ENCODE measurements at places on chromosomes 7 and 10. TPM values are rescaled to one million over a fixed set of nuclear protein-coding genes. Genes with fewer than 3 reads are reported as not detected.
A peak's percentile ranks its signal among the peaks of the same experiment; 100 is the strongest.

DNA sequence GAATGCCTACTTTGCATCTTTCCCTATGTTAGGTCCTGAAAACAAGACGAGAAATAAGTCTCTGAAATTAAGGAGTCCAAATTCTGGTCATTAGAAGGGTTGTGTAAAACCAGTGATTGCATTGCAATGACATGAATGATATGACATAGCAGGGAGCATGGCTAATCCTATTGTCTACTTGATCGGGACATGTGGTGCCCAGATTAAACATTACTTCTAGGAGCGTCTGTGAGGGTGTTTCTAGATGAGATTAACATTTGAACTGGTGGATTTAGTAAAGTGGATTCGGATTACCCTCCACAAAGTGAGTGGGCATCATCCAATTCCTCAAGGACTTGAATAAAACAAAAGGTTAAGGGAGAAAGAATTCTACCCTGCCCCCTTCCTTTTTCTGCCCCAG, 434.9 kb upstream of the KLF6 start:
- no peak for ATAC-seq

DNA sequence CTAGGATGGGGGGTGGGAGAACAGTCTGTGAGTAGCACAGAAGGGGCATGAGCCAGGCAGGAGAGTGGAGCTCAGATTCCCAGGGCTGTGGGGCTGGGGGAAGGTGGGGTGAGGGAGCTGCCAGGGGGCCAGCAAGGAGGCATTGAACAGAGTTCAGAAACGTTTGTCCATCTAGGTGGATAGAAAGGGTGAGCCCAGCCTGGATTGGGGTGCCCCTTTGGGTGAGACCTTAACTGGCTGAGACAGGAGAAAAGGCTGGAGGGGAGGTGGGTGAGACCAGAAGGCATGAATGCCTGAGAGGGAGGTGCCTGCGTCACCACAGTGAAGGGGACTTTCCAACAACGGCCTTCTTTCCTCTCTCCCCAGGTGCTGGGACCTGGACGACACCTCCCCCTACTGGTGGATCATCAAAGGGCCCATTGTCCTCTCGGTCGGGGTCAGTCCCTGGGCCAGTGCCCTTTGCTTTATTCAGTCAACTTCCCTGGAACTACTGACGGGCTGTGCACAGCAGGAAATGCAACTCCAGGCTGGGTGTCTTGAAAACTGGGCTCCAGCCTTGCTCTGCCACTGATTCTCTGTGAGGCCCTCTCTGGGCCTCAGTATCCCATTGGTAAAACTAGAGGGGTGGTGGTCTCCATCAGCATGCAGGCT, 11.0 kb downstream of the GHRHR start:
- ATAC-seq, result peak; percentile 85

- no peak for ATAC-seq
These were observed 31.9 kb downstream of the CPED1 start for GRCh38 chr7:121020249-121020988.

- ATAC-seq, result no peak
These were observed 2.3 kb upstream of the CTTNBP2 start for GRCh38 chr7:117875566-117875965.

Gene AP5Z1
- total RNA-seq, result 38.7 TPM

GRCh38 chr10:3468919-3469638, 296.5 kb upstream of the PITRM1 start:
- peak; percentile 62 for ATAC-seq

Gene UPK3BL1
- 55.6 TPM for total RNA-seq

DNA sequence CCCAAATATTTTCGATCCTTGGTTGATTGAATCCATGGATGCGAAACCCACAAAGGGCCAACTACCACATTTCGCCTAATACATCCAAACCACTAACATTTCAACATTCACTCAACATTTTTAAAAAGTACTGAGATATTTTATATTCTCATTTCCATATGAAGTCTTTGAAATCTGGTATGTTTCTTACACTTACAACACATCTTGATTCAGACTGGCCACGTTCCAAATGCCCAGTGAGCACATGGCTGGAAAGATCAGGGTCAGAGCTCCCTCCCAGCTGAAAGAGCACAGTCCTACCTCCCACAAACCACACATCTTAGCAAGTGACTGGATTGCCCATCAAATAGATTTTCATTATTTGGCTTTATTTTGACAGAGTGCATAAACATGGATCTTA, 18.9 kb downstream of the NCAPG2 start:
- no peak for ATAC-seq

DNA sequence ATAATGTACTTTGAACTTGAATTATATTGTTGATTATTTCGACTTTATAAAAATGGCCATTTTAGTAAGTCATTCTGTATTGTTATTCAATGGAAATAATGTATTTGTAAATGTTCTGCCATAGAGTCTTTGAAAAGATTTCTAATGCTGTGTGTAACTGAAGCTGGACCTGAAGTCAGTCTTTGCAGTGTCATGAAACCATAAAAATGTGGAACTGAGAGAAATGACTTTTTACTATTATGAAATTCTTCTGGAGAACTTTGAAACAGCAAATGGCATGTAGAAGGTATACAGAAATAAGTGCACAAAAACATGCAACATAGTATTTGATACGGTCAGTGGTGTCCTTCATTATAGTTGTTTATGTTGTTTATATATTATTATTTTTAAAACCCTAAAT, 59.7 kb upstream of the ADRA2A start:
- ATAC-seq, result no peak

DNA sequence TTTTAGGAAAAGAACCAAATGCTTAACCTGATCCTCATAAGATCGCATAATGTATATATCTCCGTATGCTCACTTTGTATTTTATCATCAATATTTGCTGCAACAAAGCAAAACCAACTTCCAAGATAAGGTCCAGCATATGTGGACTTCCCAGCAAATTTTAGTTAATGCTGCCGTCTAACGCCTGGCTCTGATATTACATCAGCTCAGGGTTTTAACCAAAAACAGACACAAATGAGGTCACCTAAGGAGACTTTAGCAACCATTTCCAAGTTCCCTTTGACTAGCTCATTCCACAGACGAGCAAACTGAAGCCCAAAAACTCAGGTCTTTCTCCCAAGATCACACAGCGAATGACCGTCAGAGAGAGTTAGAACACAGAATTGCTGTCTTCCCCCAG, 59.4 kb upstream of the UCN3 start:
- no peak for ATAC-seq

DNA sequence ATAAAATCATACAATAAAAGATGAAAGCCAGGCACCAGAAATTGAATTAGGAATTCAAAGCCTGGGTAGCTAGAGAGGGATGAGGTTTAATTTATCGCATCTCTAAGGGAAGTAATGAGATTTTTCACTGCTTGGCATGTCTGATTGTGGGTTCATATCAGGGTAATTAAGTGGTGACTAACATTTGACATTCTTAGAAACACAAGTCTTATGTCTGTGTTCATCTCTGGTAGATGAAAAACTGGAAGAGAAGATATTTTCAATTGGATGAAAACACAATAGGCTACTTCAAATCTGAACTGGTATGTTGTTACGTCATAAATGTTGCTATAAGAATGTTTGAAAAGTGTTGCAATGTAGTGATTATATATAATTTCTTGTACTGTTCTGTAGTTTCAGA, 36.8 kb upstream of the ARMS2 start:
- ATAC-seq, result no peak

GRCh38 chr10:100814751-100815474, 69.5 kb downstream of the PAX2 start:
- ATAC-seq, result no peak

DNA sequence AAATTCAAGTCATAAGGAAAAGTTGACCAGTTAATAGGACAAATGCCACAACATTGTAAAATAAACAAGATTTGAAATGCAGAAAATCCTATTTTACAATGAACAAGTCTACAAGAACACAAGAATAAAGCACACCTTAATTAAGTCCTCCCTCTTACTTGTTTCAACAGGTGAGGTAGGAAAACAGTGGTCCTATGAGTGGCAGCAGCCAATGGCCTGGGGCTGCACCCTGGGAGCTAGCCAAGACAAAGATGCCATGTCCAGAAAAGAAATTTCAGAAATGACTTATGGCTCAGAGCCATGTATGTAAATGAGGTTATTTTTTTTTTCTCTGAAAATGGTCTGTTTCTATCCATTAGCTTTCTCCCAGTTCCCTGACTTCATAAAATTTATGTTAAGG, 14.3 kb downstream of the KLLN start:
- ATAC-seq, result no peak

DNA sequence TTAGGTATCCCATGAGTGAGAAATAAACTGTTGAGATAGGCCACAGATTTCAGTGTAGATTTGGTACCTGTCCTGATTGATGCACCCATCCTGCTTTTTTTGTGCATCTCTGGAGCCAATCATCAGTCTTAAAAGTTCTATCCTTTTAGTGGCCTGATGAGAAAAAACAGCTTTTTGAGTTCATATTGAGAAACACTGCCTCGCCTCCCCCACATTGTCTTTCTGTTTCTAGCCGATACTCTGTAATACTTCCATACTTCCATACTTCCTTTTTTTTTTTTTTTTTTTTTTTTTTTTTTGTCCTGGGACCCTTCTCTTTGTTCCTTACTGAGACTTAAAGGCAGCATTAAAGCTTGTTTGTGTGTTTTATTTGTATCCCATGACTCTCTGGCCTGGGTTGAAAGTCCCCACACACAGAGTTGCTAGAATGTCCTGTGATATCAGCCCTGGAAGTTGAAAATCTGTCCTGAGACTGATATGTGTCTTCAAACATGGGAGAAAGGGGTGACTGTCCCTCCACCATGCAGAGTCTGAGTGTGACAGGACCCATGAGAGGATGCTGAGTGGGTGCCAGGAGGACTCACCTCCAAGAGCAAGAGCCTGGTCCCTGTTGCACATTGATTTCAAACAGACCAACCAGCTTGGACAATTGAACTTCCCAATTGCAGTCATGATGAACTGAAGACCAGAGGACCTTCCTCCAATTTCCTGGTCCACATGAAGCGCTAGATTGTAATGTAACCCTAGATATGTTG, 5.7 kb downstream of the ZNF22 start:
- no peak for ATAC-seq
